Activated T-helper 2 cell treated with anti-CD3 and anti-CD28 coated beads, Interferon-gamma antibody, Interleukin-2, Interleukin-4, amounts not matched to agents 10 μg/mL and 5 μg/mL and 100 μg/mL, durations not matched to agents 14 hours and 24 hours and 36 hours (primary cell): ENCODE measurements at places on chromosomes 1 and 21. TPM values are rescaled to one million over a fixed set of nuclear protein-coding genes. Genes with fewer than 3 reads are reported as not detected.

- DNase-seq = no peak
- no peaks in the 10 kb centered on the region for H3K4me1 ChIP-seq
- H3K4me3 ChIP-seq = no peak overlapping the region
- peaks cover 15% of the 10 kb centered on the region for H3K27me3 ChIP-seq
- no peaks in the 10 kb centered on the region for H3K36me3 ChIP-seq
Observed at GRCh38 chr1:221527886-221528624, 213.8 kb downstream of the DUSP10 start.

DNA sequence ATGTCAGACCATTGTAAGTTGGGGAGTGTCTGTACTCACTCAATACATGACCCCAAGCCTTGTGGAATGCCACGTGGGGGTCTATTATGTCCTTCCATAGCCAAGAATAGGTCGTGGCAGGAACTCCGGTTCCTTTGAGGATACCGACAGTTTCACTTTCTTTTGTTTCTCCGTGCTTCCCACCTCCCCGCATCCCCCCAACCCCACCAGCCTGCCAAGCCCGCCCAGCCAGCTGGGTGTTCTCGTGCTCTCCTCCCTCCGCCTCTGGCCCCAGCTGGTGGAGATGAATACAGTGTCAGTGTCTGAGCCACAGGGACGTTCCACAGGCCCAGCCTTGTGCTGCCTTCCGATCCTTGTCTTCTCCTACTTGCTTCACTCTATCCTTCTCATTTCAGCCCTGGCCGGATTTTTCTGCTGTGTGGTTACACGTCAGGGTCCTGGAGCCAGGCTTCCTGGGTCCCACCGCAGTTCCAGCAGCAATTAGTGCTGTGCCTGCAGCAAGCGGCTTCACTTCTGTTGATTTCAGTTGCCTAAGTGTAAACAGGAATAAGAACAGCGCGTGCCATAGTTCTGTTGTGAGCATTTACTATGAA, 4.1 kb upstream of the AGTRAP start:
- peaks cover 1% of the 10 kb centered on the region for H3K27me3 ChIP-seq
- no peaks in the 10 kb centered on the region for H3K36me3 ChIP-seq
- H3K4me1 ChIP-seq = peaks cover 37% of the 10 kb centered on the region
- peak overlapping the region; percentile 51 for H3K27ac ChIP-seq

DNA sequence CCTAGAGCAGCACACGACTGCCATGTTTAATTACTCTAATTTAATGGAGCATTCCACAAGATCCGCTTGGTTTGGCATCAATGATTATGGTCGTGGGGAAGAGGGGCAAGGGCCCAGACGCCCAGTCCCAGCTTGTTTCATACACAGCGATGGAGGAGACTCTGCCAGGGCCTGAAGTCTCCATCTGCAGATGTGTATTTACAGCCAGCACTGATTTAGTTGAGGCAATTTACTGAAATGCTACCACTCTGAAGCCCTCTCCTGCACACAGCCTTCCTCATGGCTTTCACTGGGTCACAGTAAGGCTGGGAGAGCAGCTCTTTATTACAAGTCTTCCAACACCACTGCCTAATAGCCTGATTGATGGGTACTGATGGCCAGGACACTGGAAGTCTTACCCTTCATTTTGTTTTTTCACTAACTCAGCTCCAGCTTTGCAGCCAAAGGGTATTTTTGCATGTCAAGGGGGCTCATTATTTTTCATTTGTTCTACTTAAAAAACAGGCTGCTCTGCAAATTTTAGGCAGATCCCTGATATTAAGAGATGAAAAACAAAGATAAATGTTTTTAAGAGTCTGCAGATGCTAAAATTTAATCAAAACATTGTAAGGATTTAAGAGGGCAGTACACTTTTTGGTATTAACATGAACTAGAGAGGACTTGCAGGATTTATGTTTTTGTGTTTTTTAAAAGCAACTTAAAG, 236.3 kb downstream of the SIPA1L2 start:
- no peaks in the 10 kb centered on the region for H3K36me3 ChIP-seq
- peaks cover 2% of the 10 kb centered on the region for H3K27me3 ChIP-seq
- H3K27ac ChIP-seq = no peak overlapping the region
- no peak for DNase-seq

DNA sequence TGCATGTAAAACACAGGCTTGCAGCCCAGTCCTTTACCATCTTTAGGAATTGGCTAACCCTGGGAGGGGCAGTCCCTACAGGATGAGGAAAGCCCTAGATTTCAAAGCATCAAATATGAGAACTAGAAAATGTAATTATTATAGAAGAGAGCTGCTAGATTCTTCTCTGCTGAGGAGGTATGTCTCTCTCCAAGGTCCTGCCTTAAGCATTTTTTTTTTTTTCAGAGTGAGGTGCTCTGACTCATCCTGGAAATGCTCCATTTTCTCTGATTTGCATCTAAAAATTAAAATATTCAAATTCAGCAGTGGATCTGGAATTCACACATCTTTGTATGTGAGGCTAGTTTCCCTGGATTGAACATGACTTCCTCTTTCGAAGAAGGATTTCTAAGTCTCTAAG, 149.8 kb downstream of the ZNF648 start:
- H3K4me3 ChIP-seq = no peak overlapping the region
- no peaks in the 10 kb centered on the region for H3K4me1 ChIP-seq
- no peak for DNase-seq
- no peaks in the 10 kb centered on the region for H3K36me3 ChIP-seq
- no peak overlapping the region for H3K27ac ChIP-seq
- peaks cover 5% of the 10 kb centered on the region for H3K27me3 ChIP-seq

GRCh38 chr1:24605534-24606295, 37.4 kb upstream of the SRRM1 start:
- peaks cover 4% of the 10 kb centered on the region for H3K4me1 ChIP-seq
- H3K4me3 ChIP-seq = no peak overlapping the region
- no peaks in the 10 kb centered on the region for H3K36me3 ChIP-seq
- DNase-seq = no peak
- H3K27ac ChIP-seq = no peak overlapping the region

DNA sequence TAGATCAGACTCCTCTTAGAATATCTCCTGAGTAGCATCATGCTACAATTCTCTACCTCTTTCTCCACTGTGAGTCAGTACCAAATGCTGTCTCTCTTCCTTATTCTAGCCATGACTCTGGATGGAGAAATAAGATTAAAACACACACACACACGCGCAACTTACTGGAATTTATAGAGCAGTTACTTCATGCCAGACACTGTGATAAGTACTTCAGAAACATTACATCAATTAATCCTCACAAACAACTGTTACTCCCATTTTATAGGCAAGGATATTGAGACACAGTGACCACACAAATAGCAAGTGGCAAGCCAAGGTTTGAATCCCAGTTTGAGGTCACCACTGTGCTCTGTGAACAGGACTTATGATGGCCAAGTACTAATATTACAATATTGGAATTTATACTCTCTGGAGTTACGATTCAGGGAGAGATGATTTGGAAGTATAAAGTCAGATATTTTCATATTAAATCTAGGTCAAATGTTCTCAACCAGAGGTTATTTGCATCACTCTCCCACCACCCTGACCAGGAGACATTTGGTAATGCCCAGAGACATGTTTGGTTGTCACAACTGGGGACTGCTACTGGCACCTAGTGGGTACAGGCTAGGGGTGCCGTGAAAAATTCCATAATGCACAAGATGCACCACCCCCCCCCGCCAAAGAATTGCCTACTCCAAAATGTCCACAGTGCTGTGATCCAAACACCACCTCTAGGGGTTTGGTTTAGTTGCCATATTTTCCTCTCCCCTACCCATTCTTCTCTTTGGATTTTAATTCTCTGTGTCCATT, 221.6 kb downstream of the LTN1 start:
- peaks cover 17% of the 10 kb centered on the region for H3K36me3 ChIP-seq
- no peak for DNase-seq
- no peak overlapping the region for H3K4me3 ChIP-seq
- H3K27ac ChIP-seq = no peak overlapping the region

GRCh38 chr1:54291276-54292001, 91.5 kb downstream of the MRPL37 start:
- DNase-seq = no peak
- peaks cover 38% of the 10 kb centered on the region for H3K4me1 ChIP-seq
- H3K36me3 ChIP-seq = peaks cover 9% of the 10 kb centered on the region
- no peaks in the 10 kb centered on the region for H3K27me3 ChIP-seq
- no peak overlapping the region for H3K27ac ChIP-seq

GRCh38 chr1:206445116-206445515, 25.2 kb upstream of the IKBKE start:
- no peaks in the 10 kb centered on the region for H3K27me3 ChIP-seq
- peaks cover 62% of the 10 kb centered on the region for H3K36me3 ChIP-seq
- DNase-seq = no peak
- H3K4me3 ChIP-seq = no peak overlapping the region

DNA sequence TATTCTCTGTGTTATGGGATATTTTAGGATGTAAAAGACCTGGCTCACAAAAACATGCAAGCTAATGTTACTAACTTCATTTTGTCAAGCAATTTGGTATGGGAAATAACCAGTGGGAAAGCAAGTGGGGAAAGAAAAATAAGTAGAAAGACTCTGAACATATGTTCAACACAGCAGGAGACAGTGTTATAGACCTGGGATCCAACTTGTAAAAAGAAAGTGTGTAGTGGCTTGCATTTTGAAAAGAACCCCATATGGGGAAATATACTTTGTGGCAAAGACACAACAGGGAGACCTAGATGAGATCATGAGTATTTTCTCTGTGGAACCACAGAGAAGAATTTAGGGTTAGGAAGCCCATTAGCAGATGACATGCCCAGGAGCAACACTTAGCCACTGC, 212.7 kb upstream of the NRIP1 start:
- no peaks in the 10 kb centered on the region for H3K4me1 ChIP-seq
- no peaks in the 10 kb centered on the region for H3K27me3 ChIP-seq
- no peaks in the 10 kb centered on the region for H3K36me3 ChIP-seq
- no peak overlapping the region for H3K27ac ChIP-seq

DNA sequence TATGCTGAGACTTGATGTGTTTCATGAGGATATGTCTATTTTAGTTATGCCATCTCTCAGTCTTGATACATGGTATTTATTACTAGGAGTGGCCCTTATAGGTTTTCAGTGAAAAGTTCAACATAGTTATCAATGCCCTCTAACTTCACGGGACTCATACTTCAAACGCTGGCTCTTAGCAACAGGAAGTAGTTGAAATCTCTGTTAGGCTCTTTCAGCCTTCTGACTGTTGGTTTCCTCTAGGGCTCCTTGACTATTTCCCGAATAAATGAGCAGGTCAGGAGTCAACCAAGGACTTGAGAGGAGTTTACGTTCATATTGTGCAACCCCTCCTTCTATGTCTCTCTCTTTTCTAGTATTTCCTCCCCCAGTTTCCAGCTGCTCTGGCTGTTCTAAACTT, 141.8 kb downstream of the RGS7 start:
- H3K4me3 ChIP-seq = no peak overlapping the region
- H3K27me3 ChIP-seq = no peaks in the 10 kb centered on the region
- DNase-seq = no peak
- no peaks in the 10 kb centered on the region for H3K4me1 ChIP-seq
- H3K36me3 ChIP-seq = no peaks in the 10 kb centered on the region

The C1orf185 gene
- total RNA-seq = not detected in 2 replicates

The F5 gene
- total RNA-seq = 25.0 and 26.0 TPM in 2 replicates

The KRTAP8-1 gene
- not detected in 2 replicates for total RNA-seq

The RBM11 gene
- 0.21 and 0.50 TPM in 2 replicates for total RNA-seq

The C1orf74 gene
- total RNA-seq = 2.8 and 3.0 TPM in 2 replicates

The UBXN10 gene
- total RNA-seq = 0.32 and 0.39 TPM in 2 replicates

The AADACL3 gene
- total RNA-seq = not detected in 2 replicates

The ELF3 gene
- 0.62 and 0.97 TPM in 2 replicates for total RNA-seq

The TMEM61 gene
- total RNA-seq = 0.16 TPM in 1 of 2 replicates, not detected in the other

The CFHR1 gene
- total RNA-seq = not detected in 2 replicates
